Muscle of leg (tissue), 16 donors: ENCODE measurements at places on chromosomes 2 and 18. TPM values are rescaled to one million over a fixed set of nuclear protein-coding genes. Genes with fewer than 3 reads are reported as not detected.

DNA sequence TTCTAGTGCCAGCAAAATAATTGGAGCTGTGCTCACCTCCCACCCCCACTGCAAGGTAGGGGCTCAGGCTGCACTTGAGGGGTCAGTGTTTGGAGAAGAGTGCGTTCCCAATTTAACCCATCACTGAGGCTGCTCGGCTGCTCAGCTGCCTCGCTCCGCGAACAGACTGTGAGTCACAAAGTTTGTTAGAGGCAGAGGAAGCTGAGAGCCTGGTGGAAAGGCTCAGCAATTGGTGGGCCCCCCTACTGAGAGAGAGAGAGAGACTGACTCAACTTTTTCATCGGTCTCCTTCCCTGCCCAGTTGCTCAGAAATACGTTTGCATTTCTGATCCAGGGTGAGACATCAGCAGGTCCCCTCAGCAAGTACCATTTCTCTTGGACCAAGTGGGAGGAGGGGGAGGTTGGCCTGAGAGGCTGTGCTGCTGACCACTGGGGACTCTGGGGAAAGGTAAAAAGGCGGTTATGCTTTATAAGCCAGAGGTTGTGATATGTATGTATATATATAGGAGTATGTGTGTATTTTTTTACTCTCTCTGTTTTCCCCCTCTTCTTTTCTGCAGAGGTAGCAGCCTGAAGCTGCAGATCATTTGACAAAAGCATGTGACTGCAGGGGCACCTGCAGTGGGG is 1.5 kb downstream of the EFR3B start:
- peak overlapping the region; percentile 77 for H3K4me3 ChIP-seq
- peaks cover 19% of the 10 kb centered on the region for H3K4me1 ChIP-seq
- H3K36me3 ChIP-seq: no peaks in the 10 kb centered on the region
- no peak for DNase-seq
- H3K27me3 ChIP-seq: peaks cover 14% of the 10 kb centered on the region
- H3K27ac ChIP-seq: no peak overlapping the region

DNA sequence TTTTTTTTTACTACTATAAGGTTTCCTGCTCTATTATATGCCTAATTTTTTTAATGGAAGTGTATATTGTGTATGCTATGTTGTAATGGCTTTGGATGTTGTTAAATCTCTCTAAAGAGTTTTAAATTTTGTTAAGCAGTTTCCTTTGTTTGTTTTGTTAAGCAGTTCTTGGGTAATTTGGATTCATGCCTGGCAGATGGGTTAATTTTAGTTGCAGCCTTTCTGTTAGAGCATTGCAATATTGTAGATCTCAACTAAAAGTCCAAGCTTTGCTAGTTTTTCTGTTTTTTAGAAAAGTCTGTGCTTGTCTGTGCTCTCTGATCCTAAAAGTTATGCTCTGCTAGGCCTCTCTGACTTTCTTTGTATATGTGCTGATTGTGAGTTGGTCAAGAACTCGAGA is 1229.0 kb upstream of the NRXN1 start:
- H3K27ac ChIP-seq: no peak overlapping the region
- H3K4me1 ChIP-seq: no peaks in the 10 kb centered on the region
- H3K36me3 ChIP-seq: no peaks in the 10 kb centered on the region
- no peaks in the 10 kb centered on the region for H3K27me3 ChIP-seq
- DNase-seq: peak; percentile 43

GRCh38 chr2:44906972-44907371 is 34.5 kb upstream of the SIX3 start:
- H3K36me3 ChIP-seq: no peaks in the 10 kb centered on the region
- no peaks in the 10 kb centered on the region for H3K4me1 ChIP-seq
- peaks cover 16% of the 10 kb centered on the region for H3K27me3 ChIP-seq
- DNase-seq: no peak

DNA sequence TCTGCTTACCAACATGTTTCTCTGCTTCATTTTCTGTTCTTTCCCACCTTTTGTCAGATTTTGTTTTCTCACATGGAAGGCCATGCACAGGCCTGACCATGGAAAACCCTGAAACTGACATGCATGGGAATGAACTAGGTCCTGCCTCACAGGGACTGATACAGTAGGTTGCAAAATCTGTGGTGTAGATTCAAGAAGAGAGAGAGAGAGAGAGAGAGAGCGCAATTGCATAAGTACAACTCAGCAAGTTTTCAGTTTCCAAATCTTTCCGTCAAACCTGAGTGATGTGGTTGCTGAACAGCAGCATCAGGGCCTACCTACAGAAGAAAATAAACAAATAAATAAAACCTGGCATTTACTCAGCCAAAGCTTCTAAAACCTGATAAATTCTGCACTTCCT is 87.5 kb upstream of the RNF152 start:
- H3K4me1 ChIP-seq: peaks cover 2% of the 10 kb centered on the region
- DNase-seq: no peak
- no peak overlapping the region for H3K4me3 ChIP-seq
- no peaks in the 10 kb centered on the region for H3K27me3 ChIP-seq
- no peaks in the 10 kb centered on the region for H3K36me3 ChIP-seq

GRCh38 chr18:36766836-36767235 is 62.0 kb downstream of the TPGS2 start:
- no peaks in the 10 kb centered on the region for H3K27me3 ChIP-seq
- no peak overlapping the region for H3K4me3 ChIP-seq
- no peak overlapping the region for H3K27ac ChIP-seq

ACMSD gene
- not detected for total RNA-seq

PID1 gene
- total RNA-seq: 27.4 TPM

DNA sequence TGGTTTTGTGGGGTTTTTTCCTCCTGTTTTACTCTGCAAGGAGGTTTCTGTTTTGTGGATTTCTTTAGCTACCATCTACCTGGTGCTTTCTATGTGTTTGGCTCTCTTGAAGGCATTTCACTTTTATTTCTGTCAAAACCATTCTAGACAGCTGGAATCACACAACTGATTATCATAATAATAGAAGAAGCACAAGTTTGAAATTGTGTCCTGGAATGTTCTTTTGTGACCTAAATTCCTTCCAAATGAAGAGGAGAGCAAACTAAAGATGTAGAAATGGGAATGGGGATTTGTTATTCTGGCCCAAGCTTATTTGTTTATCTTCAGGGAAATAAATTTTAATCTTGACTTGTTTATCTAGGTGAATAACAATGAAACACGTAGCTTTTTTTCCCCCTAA is 17.0 kb upstream of the MFSD2B start:
- no peak overlapping the region for H3K4me3 ChIP-seq
- no peak overlapping the region for H3K27ac ChIP-seq
- H3K4me1 ChIP-seq: no peaks in the 10 kb centered on the region
- H3K36me3 ChIP-seq: peaks cover 7% of the 10 kb centered on the region
- no peaks in the 10 kb centered on the region for H3K27me3 ChIP-seq

GRCh38 chr18:30350263-30350662 is 692.3 kb downstream of the DSC3 start:
- H3K27me3 ChIP-seq: no peaks in the 10 kb centered on the region
- no peaks in the 10 kb centered on the region for H3K4me1 ChIP-seq
- no peak overlapping the region for H3K27ac ChIP-seq
- H3K4me3 ChIP-seq: no peak overlapping the region
- H3K36me3 ChIP-seq: no peaks in the 10 kb centered on the region
- DNase-seq: no peak

- DNase-seq: no peak
- H3K27me3 ChIP-seq: no peaks in the 10 kb centered on the region
- H3K4me1 ChIP-seq: peaks cover 5% of the 10 kb centered on the region
- no peaks in the 10 kb centered on the region for H3K36me3 ChIP-seq
Measured at GRCh38 chr18:21903709-21904108, 163.1 kb downstream of the MIB1 start.

DNA sequence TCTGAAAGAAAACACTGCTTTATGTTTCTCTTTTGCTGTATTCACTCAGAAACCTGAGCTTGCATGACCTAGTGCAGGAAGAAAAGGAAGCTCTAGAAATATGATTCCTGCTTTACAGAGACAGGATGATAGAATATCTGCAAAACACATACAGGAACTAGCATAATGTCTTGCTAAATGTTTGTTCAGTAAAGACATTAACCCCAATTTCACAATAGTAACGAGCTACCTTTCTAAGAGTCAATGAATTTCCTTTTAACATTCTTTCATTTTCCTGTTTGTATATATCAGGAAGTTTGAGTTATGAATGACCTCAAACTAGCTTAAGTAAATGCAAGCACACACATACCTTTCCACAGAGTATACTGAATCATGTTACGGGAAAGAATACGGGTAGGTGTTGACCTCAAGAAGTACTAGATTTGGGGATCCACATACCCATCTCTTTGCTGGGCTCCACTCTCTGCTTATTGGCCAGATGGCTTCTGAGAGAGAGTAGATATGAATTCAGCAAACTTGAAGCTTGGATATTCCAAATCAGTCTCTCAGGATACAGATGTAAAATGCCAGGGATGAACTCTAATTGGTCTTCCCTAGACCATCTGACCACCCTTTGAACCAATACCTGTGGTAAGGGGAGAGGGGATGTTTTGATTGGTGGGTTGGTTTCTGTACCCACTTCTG is 18.2 kb upstream of the ACSL3 start:
- H3K27me3 ChIP-seq: no peaks in the 10 kb centered on the region
- H3K36me3 ChIP-seq: no peaks in the 10 kb centered on the region
- peak overlapping the region; percentile 6 for H3K27ac ChIP-seq
- H3K4me3 ChIP-seq: no peak overlapping the region

ETAA1 gene
- 13.8 TPM for total RNA-seq

LRRFIP1 gene
- 95.1 TPM for total RNA-seq

DNA sequence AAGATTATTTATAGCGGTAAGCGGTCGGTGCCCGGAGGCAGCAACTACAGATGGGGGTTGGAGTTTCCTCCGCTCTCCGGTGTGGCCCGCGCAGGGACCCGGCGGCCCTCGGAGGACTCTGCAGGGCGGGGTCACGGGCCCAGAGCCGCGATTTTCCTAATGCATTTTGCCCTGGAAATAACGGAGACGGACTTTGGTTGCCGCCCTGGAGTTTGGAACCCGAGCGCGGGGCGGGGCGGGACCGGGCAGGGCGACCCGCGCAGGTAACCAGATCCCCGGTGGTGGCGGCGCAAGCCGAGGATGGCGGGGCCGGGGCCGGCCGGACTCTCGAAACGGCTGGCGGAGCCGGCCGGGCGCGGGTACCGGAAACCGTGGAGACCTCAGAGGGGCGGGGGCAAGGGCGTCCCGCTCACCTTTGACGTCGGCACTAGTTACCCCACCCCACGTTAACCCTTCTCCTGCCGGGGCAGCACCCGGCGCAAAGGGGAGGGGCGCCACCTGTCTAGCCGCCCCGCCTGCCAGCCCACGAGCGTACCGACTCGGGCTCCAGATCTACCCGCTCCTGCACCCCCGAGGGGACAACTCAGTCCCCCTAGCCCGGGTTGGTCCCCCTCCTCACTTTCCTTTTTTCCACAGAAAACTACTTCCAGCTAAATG is 2.9 kb downstream of the CYP26B1 start:
- H3K4me3 ChIP-seq: peak overlapping the region; percentile 49
- peak overlapping the region; percentile 78 for H3K27ac ChIP-seq
- DNase-seq: peak; percentile 83
- H3K27me3 ChIP-seq: peaks cover 73% of the 10 kb centered on the region
- H3K36me3 ChIP-seq: no peaks in the 10 kb centered on the region

DNA sequence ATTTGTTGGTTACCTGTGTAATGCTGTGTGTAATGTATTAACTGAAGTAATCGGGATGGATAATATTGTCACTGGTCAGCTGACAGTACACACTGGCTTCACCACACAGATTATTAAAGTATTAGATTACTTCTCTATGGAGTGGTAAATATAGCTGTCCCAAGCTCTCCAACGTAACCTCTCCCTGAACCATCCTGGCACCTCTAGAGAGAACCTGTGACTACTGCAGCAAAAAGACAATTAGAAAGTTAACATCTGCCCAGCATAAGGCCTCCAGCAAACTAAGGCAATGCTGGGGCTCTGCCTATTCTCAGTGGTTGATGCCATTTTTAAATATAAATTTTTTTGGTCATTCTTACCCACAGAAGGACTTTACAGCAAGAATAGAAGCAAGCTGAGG is 351.3 kb downstream of the GPD2 start:
- no peak for DNase-seq
- no peak overlapping the region for H3K4me3 ChIP-seq
- peaks cover 3% of the 10 kb centered on the region for H3K4me1 ChIP-seq
- H3K36me3 ChIP-seq: no peaks in the 10 kb centered on the region
- H3K27me3 ChIP-seq: no peaks in the 10 kb centered on the region
- H3K27ac ChIP-seq: no peak overlapping the region

- no peaks in the 10 kb centered on the region for H3K27me3 ChIP-seq
- H3K36me3 ChIP-seq: no peaks in the 10 kb centered on the region
- no peak overlapping the region for H3K27ac ChIP-seq
- H3K4me3 ChIP-seq: no peak overlapping the region
Measured at GRCh38 chr18:23424616-23425015, 28.5 kb upstream of the RIOK3 start.

GAD1 gene
- total RNA-seq: 0.35 TPM

DNA sequence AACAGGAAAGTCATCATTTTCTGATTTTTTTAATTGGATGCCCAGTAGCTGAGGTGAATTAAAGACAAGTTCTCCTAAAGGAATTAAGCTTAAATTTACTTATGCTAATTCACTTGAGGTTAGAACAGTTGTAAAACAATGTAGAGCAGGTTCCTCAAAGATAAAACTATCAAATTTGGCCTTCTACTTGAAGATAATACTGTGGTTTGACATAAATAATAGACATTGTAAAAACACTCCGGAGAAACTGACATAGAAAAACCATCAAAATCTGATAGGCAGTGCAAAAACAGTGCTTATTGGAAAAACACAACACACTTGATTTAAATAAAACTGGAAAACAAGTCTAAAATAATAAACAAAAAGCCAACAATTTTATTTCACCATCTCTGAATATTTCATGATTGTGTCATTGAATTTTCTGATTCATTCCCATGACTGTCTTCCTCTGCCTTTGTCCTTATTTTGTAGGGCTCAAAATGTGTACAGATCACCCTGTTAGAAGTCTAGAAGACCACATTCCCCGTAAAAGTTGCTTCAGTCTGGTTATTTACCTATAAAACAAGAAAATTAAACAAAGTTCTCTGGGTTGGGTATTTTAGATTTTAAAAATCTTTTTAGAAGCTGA is 28.3 kb upstream of the SLC40A1 start:
- H3K4me1 ChIP-seq: peaks cover 2% of the 10 kb centered on the region
- no peak for DNase-seq
- no peak overlapping the region for H3K27ac ChIP-seq

DNA sequence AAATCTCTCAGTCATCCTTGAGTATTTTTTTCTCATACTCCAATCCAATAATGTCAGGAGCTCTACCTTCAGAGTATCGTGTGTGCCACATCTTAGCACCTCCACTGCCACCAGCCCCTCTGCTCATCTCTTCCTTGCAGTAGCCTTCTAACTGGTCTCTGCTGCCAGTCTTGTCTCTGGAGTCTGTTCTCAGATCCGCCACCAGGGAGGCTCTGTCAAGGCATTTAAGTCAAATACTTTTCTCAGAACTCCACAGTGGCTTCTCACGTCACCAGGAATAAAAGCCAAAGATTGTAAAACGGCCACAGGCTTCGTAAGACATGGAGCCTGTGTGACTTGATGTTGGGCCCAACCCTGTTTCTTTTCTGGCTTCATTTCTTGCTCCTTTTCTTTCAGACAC is 7.1 kb downstream of the UNC50 start:
- H3K4me1 ChIP-seq: peaks cover under 1% of the 10 kb centered on the region
- no peak for DNase-seq

- no peak within 1 kb of the TSS for H3K4me3 ChIP-seq
- H3K36me3 ChIP-seq: no peaks in the 10 kb centered on the region
- peaks cover 2% of the 10 kb centered on the region for H3K4me1 ChIP-seq
- no peak within 1 kb of the TSS for H3K27ac ChIP-seq
- no peaks in the 10 kb centered on the region for H3K27me3 ChIP-seq
- peak; percentile 7 for DNase-seq
Measured at GRCh38 chr2:224716201-224716600, at the start of gene CCDC195. CCDC195 (minus strand) TSS chr2:224716365; CDS start chr2:224716365, 0 bp downstream.
